Stimulated activated CD8-positive, alpha-beta memory T cell treated with anti-CD3 and anti-CD28 coated beads, Interleukin-4, amount 100 ng/mL, for 1 hour (primary cell): ENCODE measurements at places on chromosomes 16 and 17.
A peak's percentile ranks its signal among the peaks of the same experiment; 100 is the strongest.

DNA sequence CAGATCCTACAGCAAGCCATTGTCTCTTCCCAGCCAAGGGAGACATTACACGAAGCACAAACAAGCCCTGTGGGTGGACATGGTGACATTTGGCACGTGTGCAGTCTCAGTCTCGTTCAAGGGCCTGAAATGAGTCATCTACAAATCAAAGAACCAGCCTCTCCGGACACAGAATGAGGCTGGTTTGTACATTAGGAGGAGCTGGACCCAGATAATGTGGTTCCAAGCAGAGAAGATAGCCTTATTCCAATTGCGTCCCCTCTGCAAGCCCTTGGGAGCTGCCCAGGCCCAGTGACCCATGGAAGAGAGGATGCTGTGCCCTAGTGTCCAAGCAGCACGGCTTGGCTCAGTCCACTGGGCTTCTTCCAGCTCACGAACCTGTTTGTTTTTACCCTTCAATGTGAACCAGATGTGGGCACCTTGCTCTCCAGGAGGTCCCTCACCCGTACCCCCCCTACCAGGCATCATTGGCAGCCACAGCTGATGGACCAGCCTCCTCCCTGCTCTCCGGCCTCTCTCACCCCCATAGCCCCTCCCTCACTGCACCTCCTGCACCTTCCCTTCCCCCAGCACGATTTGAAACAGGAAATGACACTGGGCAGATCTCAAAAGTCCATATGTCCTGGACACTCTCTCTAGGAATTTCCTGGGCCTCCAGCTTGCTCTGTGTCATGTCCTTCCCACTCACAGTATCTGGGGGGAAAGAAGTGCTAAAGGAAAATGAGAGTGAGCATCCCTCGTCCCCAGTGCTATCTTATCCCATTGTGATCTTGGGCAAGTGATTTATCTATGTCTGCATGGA is 26.2 kb downstream of the KPNA2 start:
- DNase-seq: no peak

DNA sequence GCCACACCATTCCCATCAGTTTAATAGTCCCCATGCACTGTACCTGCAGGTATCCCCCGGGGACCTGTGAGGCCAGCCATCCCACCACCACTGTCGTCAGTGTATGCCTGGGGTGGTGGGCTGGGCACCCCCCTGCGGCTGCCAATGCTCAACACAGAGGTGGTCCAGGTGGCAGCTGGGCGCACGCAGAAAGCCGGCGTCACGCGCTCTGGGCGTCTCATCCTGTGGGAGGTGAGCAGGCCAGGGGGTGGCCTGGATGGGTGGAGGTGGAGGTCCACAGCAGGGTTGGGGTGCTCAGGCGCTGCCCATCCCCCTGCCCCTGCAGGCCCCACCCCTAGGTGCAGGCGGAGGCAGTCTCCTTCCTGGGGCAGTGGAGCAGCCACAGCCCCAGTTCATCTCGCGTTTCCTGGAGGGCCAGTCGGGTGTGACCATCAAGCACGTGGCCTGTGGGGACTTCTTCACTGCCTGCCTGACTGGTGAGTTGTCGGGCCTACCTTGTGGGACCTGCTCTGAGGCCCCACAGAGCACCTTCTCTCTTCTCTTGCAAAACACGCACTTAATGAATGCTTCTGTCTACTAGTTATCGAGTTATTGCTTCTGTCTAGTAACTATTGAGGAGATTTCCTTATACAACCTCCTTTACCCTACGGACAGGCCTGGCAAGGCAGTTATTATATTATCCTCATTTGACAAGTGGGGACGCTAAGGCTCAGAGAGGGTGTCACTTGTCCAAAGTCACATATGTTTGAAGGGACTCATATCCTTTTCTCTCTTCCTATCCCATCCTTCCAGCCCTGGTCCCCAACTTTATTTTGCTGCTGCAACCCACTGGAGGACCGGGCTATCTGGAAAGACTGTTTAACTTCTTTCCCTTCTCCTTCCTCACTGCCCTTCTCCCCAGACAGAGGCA is 5.8 kb upstream of the TRAF4 start:
- DNase-seq: no peak

DNA sequence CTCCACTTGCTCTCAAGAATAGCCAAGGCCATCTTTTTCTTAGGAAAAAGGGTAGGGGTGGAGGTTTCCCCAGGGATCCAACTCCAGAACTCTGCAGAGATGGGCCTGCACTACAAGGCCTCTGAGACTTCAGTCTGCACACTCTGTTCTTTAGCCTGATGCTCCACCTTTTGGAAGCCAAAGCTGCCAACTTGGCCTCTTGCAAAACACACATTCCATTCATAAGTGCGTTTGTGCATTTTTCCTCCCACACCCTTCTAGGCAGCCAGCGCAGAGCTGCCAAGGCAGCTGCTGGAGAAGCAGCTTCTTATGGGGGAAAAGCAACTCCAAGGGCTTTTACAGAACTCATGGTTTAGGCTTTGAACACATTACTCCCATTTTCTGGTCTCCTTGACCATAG is 45.3 kb downstream of the REXO5 start:
- DNase-seq: no peak

DNA sequence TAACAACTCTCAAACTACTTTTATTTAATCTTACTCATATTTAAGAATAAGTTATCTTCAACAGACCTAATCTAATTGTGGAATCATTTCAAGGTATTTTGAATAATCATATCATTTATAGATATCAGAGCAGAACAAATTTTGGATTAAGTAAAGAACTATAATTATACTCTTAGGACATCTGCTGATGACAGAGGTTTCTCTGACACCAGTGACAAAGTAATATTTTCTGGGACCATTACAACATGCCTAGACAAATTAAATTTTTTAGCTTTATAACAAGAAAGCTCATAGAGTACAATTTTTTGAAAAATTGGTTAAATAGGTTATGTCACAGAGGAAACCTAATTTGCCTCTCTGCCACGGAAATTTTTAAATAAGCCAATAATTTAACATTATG is 30.5 kb downstream of the C16orf87 start:
- no peak for DNase-seq

- DNase-seq: no peak
Measured at GRCh38 chr17:73933164-73933766, 270.2 kb upstream of the RPL38 start.

DNA sequence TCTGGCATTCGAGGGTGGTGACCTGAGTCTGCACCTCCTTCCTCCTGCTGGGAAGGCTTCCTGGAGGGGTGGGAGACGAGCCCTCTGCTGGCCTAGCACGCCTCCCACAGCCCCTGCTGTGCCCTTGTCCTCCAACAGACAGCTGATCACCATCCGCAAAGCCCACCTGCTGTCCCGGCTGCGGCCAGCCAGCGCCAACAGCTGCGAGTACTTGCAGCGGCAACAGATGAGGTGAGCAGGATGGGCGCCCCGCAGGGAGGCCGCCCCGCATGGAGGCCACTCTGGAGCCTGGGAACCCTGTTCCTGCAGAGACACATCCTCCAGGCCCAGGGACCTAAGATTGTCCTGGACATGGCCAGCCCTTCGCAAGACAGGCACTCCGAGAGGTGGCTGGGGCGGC is 21.6 kb downstream of the UBALD1 start:
- DNase-seq: no peak

- no peak for DNase-seq
Measured at GRCh38 chr17:2708585-2709182, 2.9 kb downstream of the CLUH start.

DNA sequence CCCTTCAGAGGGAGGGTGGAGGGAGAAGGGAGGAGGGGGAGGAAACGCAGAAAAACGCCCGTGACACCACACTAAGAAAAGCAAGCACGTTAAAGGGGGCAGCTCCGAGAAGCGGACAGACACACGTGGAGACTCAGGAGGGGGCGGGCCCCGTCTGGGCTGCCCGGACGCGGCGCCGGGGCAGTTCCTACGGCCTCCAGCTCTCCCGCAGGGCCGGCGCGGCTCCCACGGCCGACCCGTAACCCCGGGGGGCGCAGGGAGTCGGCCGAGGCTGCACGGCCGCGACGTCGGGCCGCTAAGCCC is 362 bp downstream of the KLHDC4 start:
- peak; percentile 48 for DNase-seq

DNA sequence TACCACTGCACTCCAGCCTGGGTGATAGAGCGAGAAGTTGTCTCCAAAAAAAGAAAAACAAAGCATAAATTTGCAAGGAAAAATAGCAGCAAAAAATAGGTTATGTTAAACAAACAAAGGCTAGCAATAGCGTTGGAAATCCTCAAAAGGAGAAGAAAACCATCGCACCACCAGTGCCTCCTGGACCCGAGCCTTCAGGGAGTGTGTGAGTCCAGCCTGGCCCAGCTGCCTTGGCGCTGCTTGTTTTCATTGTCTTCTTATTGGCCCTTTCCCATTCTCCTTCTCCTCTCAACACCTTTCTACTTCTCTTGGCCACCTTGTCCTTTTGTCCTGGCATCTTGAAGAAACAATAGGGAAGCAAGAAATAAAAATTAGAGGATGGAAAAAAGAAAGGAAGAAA is 4.5 kb upstream of the UBALD2 start:
- no peak for DNase-seq

- DNase-seq: no peak
Measured at GRCh38 chr16:11609474-11610120, 22.9 kb upstream of the LITAF start.

- no peak for DNase-seq
Measured at GRCh38 chr16:21600031-21600773, 825 bp downstream of the METTL9 start.

- DNase-seq: no peak
Measured at GRCh38 chr17:59893676-59894100, 767 bp downstream of the RPS6KB1 start.

- DNase-seq: no peak
Measured at GRCh38 chr17:38341035-38341721, 2.6 kb downstream of the GPR179 start.

DNA sequence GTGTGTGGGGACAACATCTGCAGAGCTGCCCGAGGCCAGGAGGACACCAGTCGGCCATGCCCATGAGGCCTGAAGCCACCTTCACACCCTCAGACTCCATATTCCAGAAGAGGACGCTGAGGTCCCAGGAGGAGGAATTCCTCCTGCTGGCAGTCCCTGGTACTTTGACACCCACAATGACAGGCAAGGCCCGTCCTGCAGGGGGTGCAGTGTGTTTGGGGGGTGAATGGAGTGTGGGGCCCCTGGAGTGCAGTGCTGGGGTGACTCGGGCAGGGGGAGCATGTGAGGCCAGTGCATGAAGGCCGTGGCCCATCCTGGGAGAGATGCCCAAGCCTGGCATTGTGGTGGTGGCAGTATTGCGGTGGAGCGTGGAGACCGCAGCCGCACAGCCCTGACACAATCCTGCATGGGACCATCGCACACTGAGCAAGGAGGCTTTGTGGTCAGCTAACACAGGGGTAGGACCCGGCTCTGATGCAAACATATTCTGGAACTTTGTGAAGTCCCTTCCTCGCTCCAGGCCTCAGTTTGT is 52.2 kb downstream of the ZDHHC7 start:
- no peak for DNase-seq

- no peak for DNase-seq
Measured at GRCh38 chr17:10547351-10547750, 2.1 kb downstream of the MYH2 start.

- DNase-seq: no peak
Measured at GRCh38 chr17:79154951-79155585, 80.4 kb downstream of the ENGASE start.

GRCh38 chr16:80910434-80910833 is 96.3 kb downstream of the CMC2 start:
- DNase-seq: no peak

- no peak for DNase-seq
Measured at GRCh38 chr17:79098282-79098867, 23.8 kb downstream of the ENGASE start.

DNA sequence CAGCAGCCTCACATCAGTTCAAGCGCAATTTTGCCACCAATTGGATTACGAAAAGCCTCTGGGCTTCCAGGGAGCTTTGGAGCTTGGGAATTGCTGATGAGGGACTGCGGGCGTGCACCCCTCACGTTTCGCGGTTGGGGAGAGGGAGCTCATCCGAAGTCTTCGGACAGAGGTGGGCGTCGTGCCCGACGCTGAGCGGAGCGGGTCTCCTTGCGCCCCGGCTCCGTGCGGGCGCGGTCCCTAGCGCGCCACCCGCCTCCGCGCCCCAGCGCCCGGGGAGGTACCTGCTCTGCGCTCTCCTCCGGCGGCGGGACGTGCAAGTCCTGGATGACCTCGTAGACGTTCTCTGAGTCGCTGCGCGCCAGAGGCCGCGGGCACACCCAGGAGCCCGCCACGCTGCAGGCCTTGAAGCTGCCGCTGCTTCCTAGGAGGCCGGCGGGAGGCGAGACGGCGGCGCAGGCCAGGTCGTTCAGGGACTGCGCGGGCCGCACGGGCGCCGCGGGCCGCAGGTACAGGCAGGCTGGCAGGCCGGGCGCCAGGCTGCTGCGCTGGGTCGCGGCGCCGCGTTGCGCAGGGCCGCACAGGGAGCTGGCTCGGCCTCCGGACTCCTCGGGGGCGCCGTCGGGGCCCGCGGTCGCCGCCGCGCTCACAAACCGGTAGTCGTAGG is 3.2 kb downstream of the ARHGAP27 start:
- no peak for DNase-seq

DNA sequence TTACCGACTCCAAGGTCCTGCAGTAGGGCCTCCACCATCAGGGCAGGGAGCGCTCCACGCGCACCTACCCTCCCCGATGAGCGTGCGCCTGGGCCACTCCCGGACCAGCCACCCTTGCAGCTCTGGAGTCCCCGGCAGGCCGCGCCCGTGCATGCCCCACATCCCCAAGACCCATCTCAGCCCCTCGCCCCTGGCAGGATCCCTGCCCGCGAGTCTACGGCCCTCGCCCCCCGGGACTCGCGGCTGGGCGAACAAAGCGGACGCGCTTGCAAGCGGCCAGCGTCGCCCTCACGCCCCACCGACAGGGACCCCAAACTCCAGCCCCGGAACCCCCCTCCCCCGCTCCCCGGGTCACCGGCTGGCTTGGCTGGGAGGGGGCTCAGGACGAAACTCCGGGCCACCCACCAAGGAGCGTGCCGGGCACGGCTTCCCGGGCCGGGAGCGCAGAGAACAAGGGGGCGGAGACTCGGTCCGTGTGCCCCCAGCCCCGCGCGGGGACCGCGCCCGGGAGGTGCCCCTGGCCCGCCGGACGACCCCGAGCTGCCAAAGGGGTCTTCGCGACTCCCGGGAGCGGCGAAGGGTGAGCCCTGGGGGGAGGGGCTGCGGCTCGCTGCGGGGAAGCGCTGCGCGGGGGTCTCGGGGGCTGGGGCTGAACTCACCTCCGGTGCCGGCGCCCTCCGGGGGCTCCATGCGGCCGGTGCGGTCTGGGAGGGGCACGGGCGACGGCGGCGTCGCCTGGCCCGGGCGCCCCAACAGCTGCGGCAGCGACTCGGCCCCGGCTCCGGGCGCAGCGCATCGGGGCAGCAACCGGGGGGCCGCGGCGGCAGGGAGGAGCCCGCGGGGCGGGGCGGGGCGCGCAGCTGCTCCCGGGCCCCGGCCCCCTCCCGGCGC is at the start of gene DBNDD1:
DBNDD1 (minus strand) TSS at position 805 of the 891 bp plus-strand sequence; CDS start at position 690, 115 bp downstream.
- no peak for DNase-seq
